ENCODE measurements at places on chromosomes 6 and 20. TPM values are rescaled to one million over a fixed set of nuclear protein-coding genes. Genes with fewer than 3 reads are reported as not detected.

- no peak overlapping the region for H3K4me3 ChIP-seq
- no peak for DNase-seq
- H3K4me1 ChIP-seq, result no peaks in the 10 kb centered on the region
- H3K36me3 ChIP-seq, result no peaks in the 10 kb centered on the region
- no peaks in the 10 kb centered on the region for H3K27me3 ChIP-seq
These were observed 7.2 kb upstream of the SNX14 start for GRCh38 chr6:85600713-85601313.

- H3K4me3 ChIP-seq, result no peak overlapping the region
- no peak for DNase-seq
- peaks cover 21% of the 10 kb centered on the region for H3K27me3 ChIP-seq
- peaks cover 3% of the 10 kb centered on the region for H3K4me1 ChIP-seq
- H3K27ac ChIP-seq, result no peak overlapping the region
These were observed 3.0 kb downstream of the GLP1R start for GRCh38 chr6:39051399-39052122.

The SRMS gene
- 0.70 TPM for total RNA-seq

The CST2 gene
- total RNA-seq, result not detected

GRCh38 chr6:105859457-105859856, 226.7 kb upstream of the PRDM1 start:
- no peaks in the 10 kb centered on the region for H3K27me3 ChIP-seq
- DNase-seq, result no peak
- no peak overlapping the region for H3K4me3 ChIP-seq

The CCN6 gene
- total RNA-seq, result not detected
